ENCODE measurements at places on chromosomes 3 and 15. TPM values are rescaled to one million over a fixed set of nuclear protein-coding genes. Genes with fewer than 3 reads are reported as not detected.

GRCh38 chr15:96213045-96213444, 117.5 kb upstream of the NR2F2 start:
- no peak for DNase-seq

GRCh38 chr3:30112902-30113484, 493.4 kb upstream of the TGFBR2 start:
- no peak for DNase-seq

- DNase-seq, result no peak
These were observed 43.9 kb upstream of the GOLGA8J start for GRCh38 chr15:30038667-30039523.

ALDH1A2 gene
- total RNA-seq, result 14.0 TPM

OSTN gene
- total RNA-seq, result 0.36 TPM

Measured in left ventricle myocardium inferior (tissue), 1 donor.